ENCODE measurements at places on chromosomes 2 and 18. TPM values are rescaled to one million over a fixed set of nuclear protein-coding genes. Genes with fewer than 3 reads are reported as not detected.

The CNDP1 gene
- not detected for total RNA-seq

The ANKRD36C gene
- total RNA-seq = 59.2 TPM

The EVX2 gene
- not detected for total RNA-seq

The COBLL1 gene
- total RNA-seq = 16.8 TPM

The PROC gene
- total RNA-seq = not detected

The PLGLB2 gene
- 2.9 TPM for total RNA-seq
